ENCODE measurements at places on chromosomes 1 and 21.

- peak; percentile 31 for DNase-seq
Observed at GRCh38 chr21:14591882-14592281, 45.8 kb upstream of the SAMSN1 start.

- DNase-seq: no peak
Observed at GRCh38 chr1:82785268-82785790, 984.6 kb downstream of the ADGRL2 start.

- DNase-seq: peak; percentile 68
Observed at GRCh38 chr1:113812661-113813135, 422 bp upstream of the RSBN1 start.

- DNase-seq: no peak
Observed at GRCh38 chr1:87473203-87473661, 144.6 kb downstream of the LMO4 start.

- DNase-seq: no peak
Observed at GRCh38 chr1:209134001-209134400, 449.5 kb upstream of the CAMK1G start.

DNA sequence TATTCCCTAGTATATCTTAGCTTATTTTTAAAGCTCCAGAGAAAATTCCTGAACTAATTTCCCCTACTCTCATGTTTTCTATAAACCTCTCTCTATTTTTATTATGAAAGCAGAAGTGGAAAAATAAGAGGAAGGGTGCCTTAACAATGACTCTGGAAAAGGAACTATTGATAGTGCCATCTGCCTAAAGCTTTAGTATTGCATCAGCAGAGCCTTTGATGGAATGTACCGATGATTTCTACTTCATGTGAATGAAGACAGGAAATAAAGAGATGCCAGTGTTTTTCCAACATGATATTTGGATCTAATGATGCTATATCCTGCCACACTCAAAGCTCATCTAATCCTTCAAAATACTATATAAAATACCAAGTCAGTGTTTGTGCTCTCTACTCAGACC lies 35.1 kb downstream of the TNFSF18 start:
- no peak for DNase-seq

DNA sequence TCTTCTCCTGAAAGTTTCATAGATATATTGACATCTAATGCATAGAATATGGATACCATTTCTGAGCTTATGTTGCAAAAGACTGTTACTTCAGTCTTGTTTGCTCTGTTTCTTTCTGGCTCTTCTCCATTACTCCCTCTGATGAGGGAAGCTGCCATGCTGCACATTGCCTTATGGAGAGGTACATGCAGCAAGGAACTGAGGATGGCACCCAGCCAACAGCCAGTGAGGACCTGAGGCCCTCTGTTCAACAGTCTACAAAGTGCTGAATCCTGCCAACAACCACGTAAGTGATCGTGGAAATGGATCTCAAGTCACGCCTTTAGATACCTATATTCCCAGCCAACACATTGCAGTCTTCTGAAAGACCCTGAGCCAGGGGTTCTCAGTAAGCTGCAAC lies 66.6 kb upstream of the ADAMTS5 start:
- no peak for DNase-seq

GRCh38 chr1:1799716-1800115 lies 21.4 kb upstream of the NADK start:
- DNase-seq: peak; percentile 17

DNA sequence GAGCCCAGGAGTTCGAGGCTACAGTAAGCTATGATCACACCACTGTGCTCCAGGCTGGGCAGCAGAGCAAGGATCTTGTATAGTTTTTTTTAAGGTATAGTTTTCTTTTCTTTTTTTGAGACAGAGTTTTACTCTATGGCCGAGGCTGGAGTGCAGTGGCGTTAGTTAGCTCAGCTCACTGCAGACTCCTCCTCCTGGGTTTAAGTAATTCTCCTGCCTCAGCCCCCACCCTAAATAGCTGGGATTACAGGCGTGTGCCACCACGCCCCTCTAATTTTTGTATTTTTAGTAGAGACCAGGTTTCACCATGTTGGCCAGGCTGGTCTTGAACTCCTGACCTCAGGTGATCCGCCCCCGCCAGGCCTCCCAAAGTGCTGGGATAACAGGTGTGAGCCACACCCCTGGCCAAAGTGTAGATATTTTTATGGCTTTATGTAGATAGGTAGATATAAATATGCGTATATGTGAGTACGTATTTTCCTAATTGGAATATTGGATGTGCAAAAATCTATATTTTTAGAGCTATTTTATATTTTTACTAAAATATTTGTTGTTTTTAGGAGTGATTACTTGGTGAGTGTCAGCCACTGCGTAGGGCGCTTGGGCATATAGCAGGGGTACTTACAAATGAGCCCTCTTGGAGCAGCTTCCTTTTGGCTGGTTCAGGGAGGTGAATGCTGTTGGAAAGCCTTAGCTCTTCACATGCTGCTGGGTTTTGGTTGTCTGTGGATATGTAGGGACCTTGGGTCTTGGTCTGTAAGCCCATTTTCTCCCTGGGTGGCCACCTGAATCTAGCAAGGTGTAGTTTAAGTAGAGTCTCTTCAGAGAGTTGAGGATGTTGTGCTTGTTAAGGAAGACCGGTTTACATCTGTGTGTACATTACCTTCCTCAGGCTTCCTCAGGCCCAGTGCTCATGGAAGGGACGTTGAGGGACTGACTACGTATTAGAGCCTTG lies 9.5 kb downstream of the KDM4A start:
- DNase-seq: no peak

GRCh38 chr1:204373911-204374310 lies 14.2 kb upstream of the PLEKHA6 start:
- no peak for DNase-seq

DNA sequence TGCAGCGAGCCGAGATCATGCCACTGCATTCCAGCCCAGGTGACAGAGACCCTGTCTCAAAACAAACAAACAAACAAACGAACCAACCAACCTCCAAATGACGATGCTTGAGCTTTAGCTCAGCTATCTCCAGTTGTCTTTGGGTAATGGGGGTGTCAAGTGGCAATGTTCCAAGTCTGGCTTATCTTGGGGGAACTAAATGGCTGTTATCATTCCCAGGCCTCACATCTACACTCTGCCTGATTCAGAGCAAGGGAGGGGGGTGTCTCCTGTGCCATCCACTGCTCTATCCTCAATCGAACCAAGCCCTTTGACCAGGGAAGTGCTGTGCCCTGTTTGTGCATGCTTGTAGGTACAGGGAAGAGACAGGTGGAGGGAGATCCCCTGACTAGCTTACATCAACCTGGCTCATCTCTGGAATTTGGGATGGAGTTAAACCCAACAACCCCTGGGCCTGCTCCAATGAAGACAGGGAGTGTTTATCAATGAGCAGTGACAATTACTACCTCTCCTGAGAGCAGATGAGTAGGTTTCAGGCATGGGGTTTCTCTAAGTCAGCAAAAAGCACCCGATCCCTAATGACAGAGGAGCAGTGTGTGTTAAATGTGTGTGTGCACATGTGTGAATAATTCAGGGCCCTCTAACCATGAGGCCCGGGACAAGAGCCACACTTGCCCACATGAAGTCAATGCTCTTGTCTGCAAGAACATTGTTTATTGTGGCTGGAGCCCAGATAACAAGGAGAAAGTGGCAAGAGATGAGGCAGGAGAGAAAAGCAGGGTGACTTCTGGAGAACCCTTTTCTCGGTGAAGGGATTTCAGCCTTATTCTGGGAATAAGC lies 20.3 kb upstream of the IL6R start:
- DNase-seq: no peak

DNA sequence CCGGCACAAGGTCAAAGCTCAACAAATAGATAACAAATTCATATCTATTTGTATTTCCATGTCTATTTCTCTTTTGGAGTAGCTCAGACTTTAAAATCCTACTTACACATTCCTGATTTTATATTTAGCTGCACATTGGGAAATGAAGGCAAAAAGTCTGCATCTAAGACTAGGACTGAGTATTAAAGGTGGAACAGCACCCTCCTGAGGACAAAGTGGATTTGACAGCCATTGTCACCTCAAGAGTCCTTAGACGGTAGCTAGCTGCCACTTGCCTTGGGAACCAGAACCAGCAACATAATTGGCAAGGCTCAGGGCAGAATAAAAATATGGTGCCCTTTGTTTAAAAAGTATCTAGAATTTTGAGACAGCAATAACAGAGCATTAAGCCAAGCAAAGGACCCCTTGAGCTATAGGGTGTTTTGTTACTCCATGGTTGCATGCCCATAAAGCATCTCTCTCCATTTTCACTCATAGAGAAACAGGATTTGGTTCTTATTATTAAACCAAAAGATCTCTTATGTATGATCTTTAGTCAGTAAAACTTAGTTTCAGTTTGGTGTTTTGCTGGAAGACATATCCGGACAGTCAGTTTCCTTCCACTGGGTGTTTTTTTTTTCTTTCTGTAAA lies 30.0 kb upstream of the SGIP1 start:
- peak; percentile 26 for DNase-seq

GRCh38 chr1:169044296-169044695 lies 62.2 kb upstream of the ATP1B1 start:
- no peak for DNase-seq

GRCh38 chr21:43210454-43211071 lies 41.8 kb downstream of the CRYAA start:
- DNase-seq: no peak

GRCh38 chr1:22826604-22827580 lies 116.3 kb downstream of the EPHB2 start:
- DNase-seq: peak; percentile 74

GRCh38 chr1:94651076-94651475 lies 109.5 kb upstream of the F3 start:
- no peak for DNase-seq

GRCh38 chr1:205733438-205734175 lies 16.4 kb downstream of the NUCKS1 start:
- no peak for DNase-seq

Data from tongue (tissue), 3 donors.